ENCODE measurements at places on chromosomes 2 and 18.

DNA sequence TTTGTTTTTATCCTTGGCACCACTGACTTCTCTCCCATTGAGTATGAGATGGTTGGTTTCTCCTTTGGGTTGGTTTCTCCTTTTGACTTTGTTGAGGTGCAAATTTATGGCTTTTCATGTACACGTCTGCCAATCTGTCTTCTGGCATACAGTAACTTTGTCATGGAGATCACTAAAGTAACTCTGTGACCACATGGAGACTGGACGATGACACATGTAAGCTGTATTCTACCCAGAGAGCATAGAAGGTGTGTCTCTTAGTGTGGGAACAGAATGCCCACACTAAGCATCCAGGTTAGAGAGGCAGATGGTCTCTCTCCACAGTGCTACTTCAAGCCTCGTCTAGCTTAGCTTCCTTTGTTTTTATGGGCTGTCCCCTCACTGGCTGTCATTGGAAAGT lies 897.5 kb downstream of the SUCLG1 start:
- no peak for DNase-seq

GRCh38 chr2:125684932-125685331 lies 971.0 kb upstream of the GYPC start:
- no peak for DNase-seq

GRCh38 chr2:134300585-134300984 lies 46.7 kb downstream of the MGAT5 start:
- DNase-seq: no peak

DNA sequence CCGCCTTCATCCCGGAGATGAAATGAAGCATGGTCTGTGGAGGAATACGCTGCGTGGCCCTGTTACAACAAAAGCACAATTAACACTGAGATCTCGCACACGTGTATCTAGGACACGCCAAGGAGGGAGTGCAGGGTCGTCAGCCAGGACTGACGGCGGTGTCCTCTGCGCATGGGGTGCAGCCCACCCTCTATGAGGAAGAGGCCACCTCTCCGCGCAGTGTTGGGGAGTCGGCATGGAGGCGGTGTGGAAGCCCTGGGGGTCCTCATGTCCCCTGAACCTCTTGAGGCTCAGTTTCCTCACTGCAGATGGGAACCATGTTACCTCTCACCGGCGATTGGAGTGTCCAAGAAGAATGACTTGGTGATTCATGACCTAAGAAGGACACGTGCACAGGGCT lies 86.0 kb upstream of the ZNF236 start:
- DNase-seq: peak; percentile 10

DNA sequence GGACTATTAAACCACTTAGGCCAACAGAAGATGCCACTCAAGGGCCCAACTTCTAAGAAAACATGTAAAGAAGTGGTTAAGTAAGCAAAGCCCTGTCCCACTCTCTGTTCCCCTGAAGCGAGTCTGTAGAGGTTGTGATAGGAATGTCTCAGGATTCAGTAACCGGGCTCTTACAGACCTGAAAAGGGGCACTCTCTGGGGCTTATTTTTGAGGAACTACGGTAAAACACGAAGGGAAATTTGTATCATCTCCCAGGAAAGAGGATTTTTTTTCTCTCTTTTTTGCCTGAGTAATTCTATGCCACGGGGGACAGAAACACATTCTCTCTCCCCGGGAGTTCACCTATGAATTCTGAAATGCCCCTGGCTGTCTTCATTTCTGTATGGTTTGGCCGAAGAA lies 77.4 kb downstream of the VIT start:
- DNase-seq: no peak

DNA sequence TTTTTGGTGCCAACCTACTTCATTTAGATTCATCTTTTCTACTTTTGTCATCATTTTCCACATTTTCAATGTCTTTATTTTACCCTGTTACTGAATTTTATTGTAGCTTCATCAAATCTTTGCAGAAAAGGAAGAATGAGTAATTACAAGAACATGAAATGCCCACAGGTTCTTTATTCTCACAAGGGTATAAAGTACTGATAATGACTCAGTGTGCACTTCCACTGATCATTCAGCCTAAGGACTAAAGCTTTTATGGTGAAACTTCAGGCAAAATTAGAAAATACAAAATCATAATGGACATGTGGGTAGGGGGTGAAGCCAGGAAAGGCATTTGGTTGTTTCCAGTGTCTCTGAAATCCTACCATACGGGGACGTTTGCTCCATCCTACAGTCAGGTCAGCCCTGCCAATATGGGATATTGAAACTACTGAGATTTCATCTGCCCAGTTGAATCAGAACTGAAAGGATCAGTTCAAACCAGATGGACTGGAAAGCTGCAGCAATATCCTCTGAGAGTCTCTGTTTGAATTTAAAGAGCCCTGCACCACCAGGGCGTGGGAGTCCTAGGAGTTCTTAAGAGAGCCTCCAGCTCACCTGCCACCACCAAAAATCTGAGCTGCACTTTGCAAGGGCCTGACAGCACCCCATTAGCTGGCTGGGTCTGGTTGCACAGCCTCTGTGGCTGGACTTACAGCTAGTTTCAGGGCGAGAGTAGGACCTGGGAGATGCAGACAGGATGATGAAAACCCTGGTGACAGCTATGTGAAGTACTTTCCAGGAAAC lies 390.4 kb downstream of the CMPK2 start:
- no peak for DNase-seq

- peak; percentile 80 for DNase-seq
Observed at GRCh38 chr2:66576561-66577320, 141.8 kb downstream of the MEIS1 start.

GRCh38 chr2:132549935-132550670 lies 119.9 kb downstream of the LYPD1 start:
- no peak for DNase-seq

DNA sequence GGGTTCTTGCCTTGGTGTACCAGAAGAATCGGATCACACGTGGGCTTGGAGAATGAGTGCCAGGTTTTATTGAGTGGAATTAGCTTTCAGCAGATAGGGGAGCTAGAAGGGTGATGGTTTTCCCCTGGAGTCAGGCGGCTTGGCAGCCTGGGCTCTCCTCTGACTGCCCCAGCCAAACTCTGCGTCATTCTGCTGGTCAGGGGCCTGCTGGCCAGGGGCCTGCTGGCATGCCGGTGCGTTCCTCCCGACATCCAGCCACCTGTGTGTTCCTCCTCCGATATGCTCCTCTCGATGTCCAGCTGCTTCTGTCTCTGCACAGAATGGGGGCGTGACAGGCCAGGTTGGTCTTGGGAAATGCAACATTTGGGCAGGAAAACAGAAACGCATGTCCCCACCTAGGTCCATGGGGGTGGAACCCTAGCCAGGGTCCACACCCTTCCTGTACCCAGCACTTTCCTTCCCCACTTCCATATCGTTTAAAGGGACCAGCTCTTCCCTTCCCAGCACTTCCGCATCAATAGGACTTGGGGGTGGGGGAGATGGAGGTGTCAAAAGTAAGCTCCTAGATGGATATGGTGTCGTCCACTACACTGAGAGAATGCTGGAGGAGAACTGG lies 85.3 kb downstream of the VWA3B start:
- no peak for DNase-seq

- DNase-seq: no peak
Observed at GRCh38 chr2:239853121-239853520, 172.0 kb downstream of the NDUFA10 start.

DNA sequence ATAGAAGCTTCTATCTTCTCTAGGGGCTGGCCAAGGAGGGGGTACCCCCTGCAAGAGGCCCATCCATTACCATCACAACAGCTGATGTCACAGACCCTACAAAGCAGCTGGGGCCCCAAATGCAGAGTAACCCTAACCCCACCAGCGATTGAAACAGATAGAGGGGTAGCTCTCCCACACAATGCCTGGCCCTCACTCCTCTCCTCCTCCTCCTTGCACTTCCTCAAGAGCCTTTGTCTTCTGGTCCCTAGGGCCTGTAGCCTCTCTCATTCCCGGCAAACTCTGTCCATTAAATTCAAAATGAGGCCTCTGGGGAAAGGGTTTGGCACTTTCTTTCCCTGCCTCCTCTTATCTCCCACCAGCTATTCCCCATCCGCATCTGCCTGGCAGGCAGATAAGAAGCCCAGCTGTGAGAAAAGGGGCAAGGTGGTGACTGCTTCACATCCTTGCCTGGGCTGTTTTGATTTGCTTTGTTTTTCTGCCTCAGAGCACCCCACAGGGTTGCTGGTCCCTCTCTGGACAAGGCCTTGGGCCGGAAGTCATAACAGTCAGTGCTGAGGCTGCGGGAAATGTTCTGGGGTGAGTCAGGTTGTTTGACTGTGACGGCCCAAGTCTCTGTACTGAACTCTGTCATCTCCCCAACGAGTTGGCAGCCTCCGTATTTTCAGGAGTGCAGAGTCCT lies 26.1 kb upstream of the CYP26B1 start:
- DNase-seq: peak; percentile 5

GRCh38 chr18:54878159-54878622 lies 49.9 kb downstream of the RAB27B start:
- DNase-seq: no peak

GRCh38 chr18:79518028-79518682 lies 122.4 kb downstream of the NFATC1 start:
- DNase-seq: no peak

- no peak for DNase-seq
Observed at GRCh38 chr2:888211-888801, 62.3 kb upstream of the SNTG2 start.

GRCh38 chr2:130370490-130370889 lies 14.6 kb downstream of the PTPN18 start:
- no peak for DNase-seq

- no peak for DNase-seq
Observed at GRCh38 chr18:35441857-35442595, 55.7 kb downstream of the INO80C start.

DNA sequence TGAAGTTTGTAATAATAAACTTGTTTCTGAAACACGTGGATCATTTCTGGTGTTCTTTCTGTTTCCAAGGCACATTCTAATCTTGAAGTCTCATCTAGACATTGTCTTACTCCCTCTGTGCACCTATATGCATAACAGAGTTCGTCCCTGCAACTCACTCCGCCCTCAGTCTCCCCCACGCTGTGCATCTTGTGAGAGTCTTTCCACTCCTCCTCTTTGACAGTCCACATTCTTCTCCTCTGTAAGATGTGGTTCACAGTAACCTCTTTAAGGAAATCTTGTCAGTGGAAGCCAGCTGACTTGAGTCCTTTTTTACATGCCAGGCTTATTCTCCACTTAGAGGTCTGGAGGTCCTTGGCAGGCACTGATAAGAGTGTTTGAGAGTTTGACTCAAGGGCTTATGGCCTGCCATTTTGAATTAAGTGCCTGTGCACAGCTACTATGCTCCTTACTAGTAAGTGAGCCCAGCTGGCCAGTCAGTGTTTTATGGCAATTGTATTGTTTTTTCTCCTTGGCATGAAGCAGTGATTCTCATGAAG lies 108.9 kb upstream of the IL1R2 start:
- DNase-seq: no peak

DNA sequence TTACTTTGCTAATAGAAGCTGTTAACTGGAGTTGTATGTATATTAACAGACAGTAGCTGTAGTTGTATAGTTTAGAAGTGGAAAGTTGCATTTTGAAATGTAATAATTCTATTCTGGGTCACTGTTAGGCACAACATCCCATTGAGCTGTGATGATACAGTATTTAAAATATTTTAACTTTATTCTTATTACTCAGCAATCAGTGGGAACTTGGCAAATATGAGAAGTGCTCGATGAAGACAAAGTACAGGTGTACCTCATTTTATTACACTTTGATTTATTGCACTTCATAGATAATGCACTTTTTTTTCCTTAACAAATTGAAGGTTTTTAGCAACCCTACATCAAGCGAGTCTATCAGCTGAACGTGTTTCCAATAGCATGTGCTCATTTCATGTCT lies 8.6 kb downstream of the DNAJC10 start:
- no peak for DNase-seq

- DNase-seq: no peak
Observed at GRCh38 chr2:51304311-51304710, 272.4 kb upstream of the NRXN1 start.

- peak; percentile 10 for DNase-seq
Observed at GRCh38 chr2:204282525-204282924, 262.8 kb upstream of the PARD3B start.

DNA sequence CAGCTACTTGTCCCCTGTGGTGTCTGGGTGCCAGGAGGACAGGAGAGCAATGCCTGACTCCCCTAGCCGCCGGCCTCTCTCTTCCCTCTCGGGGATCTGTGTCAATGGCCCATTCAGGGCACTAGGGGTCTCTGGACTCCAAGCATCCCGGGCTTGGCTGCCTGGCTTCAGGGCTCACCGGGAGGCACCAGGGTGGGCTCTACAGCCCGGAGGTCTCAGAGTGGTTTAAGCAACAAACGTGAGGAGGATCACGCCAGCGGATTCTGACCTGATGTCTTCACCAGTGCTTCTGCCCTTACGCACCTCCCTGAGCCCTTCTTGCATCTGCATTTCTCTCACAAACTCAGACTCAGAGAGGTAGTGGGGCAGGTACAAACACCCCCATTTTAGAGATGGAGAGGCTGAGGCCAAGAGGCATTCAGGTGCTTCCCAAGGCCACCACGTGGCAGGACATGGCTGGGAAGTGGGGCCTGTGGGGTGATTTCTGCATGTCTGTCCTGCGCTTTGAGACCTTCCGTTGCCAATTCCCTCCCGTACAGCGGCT lies 243.0 kb downstream of the CELF4 start:
- DNase-seq: peak; percentile 81

GRCh38 chr2:202726070-202726469 lies 91.3 kb downstream of the FAM117B start:
- DNase-seq: no peak

- peak; percentile 47 for DNase-seq
Observed at GRCh38 chr2:49490710-49491109, 336.4 kb upstream of the FSHR start.

- DNase-seq: no peak
Observed at GRCh38 chr2:120293096-120294007, 40.7 kb downstream of the RALB start.

DNA sequence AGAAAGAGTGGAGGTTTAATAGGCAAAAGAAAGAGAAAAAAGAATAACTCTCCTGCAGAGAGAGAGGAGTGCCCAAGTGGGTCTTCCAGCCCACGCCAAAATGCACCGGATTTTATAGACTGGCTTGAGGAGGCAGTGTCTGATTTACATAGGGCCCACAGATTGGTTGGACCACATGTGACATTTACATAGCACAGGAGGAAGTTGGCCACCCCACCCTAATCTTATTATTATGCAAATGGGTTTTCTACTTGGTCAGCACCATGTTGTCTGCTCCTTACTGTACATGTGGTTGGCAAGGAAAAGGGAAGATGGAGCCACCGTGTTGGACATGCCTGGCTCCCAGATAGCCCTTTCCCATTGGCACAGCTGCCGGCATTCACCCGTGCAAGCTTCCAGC lies 56.8 kb downstream of the SP110 start:
- DNase-seq: peak; percentile 2

All from NCI-H69 (cell line).